ENCODE measurements at places on chromosomes 1 and 21.

DNA sequence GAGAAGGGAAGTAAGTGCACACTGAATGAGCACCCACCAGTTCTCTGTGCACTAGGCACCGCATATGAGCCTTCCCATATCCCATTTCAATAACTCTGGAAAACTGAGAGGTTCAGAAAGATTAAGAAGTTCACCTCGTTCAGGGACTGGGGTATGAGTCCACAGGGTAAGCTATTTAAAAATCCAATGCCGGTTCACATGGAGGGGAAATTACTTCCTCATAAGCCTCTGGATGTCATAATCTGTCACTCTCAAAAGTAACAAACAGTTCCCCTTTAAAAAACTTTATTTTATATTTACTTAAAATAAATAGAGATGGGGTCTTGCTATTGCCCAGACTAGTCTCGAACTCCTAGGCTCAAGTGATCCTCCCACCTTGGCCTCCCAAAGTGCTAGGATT lies 1.9 kb downstream of the OR2B11 start:
- DNase-seq = no peak

DNA sequence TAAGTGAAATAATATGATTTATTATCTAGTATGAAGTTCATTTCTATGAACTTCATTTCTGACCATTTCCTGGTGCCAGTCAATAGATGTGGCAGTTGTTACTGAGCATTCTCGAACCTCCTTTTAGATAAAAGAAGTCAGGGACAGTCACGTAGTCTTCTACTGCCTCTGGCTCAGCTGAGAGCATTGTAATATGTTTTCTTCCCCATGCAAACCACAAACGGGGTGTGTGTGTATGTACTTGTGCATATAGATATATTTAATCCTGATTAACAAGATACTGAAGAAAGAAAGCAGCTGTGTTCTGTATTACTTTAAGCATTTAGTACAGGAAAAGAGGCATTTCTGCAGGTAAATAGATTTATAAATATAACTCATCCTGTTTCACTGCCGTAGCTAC lies 21.6 kb downstream of the ZNF684 start:
- no peak for DNase-seq

DNA sequence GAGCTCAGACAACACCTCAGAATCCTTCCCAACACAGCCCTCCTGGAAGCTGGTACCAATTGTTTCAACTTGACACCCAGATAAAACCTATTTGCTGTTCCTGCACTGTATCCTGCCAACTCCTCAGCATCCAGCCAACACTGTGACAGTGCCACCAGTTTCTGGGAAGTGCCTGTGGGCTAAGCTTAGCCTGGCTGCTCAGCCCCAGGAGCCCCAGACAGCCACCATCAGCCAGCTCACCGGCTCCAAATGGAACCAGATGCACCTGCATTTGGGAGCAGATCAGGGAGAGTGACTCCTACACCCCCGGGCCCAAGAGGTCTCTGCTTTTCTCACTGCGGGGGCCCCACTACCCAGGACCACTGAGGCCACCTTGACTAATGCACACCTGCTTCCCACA lies 24.9 kb downstream of the KCNN3 start:
- DNase-seq = no peak

GRCh38 chr1:245694753-245695195 lies 540.0 kb downstream of the KIF26B start:
- no peak for DNase-seq

DNA sequence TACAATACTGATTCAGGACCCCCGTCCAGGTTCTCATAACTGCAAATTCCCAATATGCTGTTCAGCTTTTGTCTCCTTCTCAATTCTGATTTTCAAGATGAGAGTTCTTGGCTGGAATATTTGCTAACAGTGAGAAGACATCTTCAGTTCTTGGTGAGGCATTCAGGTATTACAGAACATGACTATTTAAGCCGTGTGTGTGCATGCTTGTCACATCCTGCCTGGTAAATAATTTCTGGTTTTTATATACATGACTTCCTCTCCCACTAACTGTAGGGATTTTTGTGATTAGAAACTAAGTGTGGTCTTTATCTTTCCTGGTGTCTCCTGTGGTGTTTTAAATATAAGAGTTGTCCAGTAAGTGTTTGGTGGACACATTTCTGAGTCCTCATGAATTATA lies 10.2 kb upstream of the SLC19A2 start:
- DNase-seq = no peak

GRCh38 chr1:96473791-96474434 lies 247.7 kb upstream of the PTBP2 start:
- DNase-seq = peak; percentile 71

- DNase-seq = peak; percentile 31
Measured at GRCh38 chr1:69172003-69173000, 395.4 kb upstream of the LRRC7 start.

DNA sequence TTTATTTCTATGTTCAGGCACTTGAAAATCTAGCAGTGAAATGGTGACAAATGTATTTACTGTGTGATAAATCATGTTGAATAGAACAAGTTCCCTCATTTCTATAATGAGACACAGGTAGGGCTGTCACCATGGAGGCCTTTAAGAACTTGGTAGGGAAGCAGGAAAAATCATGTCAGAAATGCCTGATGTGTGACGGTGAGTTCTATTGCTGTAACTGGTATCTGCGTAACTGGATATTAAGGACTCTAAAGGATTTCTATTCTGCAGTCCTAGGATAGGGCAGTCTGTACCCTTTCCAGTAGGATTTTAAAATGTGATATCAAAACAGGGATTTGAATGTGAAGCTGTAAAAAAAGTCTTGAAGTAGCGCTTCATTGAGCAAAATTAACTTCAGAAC lies 15.5 kb downstream of the ACTN2 start:
- no peak for DNase-seq

DNA sequence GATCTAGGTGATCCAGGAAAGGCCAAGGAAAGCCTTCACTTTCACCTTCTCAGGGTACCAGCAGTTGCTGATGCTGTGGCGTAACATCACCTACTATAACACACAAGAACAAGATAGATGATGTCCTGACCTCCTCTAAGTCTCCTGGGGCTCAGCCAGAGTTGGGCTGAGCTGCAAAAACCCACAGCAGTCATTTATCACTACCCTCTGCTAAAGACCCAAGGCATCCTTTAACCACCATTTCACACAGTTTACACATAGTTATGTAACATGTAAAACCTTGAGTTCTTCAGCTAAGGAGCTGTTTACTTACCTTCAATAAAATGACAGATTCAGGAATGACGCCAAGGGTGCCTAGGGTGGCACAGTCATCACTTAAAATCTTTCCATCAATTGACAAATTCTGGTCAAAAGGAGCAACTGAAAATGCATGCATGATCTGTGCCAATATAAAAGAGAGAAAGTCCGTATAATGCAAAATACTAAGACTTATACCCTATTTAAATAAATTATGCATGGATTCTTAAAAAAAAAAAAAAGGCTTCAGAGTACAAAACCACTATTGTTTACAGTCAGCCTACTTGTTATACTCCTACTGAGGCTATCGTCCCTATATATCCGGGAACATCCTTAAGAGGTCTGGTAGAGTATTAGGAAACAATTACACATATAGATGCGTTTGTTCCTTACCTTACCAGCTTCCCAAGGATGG lies 20.7 kb upstream of the RAP1GAP start:
- DNase-seq = no peak

DNA sequence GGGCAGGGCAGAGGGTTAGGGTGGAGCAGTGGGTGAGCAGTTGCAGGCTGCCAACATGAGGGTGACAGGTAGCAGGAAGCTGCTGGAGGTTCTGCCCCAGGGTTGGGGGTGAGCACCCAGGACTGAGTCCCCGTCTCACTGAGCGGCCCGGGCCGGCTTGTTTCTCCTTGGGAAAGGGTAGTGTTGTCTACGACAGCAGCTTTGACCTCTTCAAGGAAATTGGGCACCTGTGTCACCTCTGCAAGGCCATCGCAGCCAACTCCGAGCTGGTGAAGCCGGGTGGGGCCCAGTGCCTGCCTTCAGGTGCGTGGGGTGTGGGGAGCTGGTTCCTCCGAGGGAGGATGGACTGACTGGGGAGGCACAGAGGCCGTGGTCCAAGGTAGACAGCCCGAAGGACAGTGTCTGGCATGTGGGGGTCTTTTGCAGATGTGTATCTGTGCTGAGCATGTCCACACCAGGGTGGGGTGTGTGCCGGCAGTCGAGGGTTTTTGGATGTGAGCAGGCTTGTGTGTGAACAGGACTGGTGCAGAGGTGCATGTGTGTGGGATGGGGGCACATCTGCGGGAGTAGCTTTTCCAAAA lies 51.9 kb downstream of the DISP3 start:
- no peak for DNase-seq

DNA sequence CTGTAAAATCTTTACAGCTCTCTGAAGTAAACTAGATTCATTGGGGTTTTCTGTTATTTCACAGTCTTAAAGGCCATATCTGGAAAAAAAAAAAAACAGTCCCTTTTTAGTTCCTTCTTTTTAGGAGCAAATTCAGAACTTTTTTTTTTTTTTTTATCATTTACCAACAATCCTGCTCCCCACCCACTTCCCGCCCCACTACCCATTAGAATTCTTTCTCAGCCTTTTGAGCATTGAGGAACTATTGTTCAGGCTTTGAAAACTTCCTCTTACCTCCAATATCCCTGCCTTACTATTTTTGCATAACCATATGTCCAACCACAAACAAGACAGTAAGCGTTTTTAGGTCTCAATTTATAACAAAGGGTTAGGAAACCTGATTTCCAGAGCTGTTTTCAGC lies 330.1 kb downstream of the PLPP3 start:
- DNase-seq = no peak

DNA sequence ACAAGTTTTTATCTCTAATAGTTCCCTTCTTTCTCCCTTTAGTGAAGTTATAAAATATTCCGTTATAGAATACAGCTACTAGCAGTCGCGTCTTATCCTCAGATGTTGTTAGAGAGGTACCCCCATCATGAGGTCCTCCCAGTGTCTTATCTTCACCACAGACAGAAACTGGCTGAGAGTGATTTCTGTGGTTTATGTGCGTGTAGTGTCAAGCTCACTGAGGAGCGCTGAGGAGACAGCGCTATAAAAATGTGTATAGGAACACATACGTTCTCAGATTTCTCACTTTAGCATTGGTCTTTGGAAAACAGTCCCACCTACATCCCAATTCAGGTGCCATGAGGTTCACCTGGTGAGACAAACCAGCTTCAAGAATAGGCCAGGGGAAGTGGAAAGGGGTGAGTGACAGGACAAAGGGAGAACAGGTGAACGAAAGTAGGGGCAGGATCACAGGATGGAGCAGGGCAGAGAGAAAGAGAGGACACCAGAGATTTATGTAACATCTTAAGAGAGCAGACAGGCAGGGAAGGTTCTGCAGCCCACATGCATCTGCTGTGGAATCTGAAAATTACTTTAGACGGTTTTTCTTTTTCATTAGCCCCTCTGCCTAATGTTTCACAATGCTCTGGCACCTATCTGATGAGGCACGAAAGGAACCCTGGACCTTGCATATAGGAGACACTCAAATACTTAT lies 2.7 kb upstream of the PLEKHO1 start:
- no peak for DNase-seq

GRCh38 chr1:241485145-241485544 lies 34.4 kb downstream of the FH start:
- no peak for DNase-seq
